ENCODE measurements at places on chromosomes 12 and 14. TPM values are rescaled to one million over a fixed set of nuclear protein-coding genes. Genes with fewer than 3 reads are reported as not detected.

TCL1A gene
- total RNA-seq = not detected

KRT86 gene
- 1.2 TPM for total RNA-seq

GPRC5A gene
- total RNA-seq = 890 TPM

KCNC2 gene
- total RNA-seq = not detected

ENDOU gene
- 2.1 TPM for total RNA-seq

C14orf93 gene
- total RNA-seq = 8.6 TPM

DNA sequence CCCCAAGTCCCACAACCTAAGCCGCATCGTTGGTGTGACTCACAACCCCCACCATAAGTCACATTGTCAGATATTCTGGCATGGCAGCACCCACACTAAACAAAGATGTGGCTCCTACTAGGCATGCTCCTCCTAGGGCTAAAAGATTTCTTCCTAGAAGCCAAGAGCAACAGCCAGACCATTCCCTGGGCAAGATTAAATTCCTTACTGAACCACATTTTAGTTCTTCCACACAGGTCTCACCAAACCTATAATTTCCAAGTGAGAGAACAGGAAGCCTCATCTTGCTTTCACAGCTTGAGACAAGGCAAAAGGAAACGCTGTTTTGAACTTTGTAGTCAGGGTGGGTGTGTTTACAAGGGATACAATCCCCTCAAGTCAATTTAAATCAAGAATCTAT lies 632.8 kb downstream of the DIO2 start:
- DNase-seq = no peak
- H3K4me3 ChIP-seq = no peak overlapping the region
- H3K27ac ChIP-seq = no peak overlapping the region
- no peaks in the 10 kb centered on the region for H3K36me3 ChIP-seq
- no peaks in the 10 kb centered on the region for H3K4me1 ChIP-seq

DNA sequence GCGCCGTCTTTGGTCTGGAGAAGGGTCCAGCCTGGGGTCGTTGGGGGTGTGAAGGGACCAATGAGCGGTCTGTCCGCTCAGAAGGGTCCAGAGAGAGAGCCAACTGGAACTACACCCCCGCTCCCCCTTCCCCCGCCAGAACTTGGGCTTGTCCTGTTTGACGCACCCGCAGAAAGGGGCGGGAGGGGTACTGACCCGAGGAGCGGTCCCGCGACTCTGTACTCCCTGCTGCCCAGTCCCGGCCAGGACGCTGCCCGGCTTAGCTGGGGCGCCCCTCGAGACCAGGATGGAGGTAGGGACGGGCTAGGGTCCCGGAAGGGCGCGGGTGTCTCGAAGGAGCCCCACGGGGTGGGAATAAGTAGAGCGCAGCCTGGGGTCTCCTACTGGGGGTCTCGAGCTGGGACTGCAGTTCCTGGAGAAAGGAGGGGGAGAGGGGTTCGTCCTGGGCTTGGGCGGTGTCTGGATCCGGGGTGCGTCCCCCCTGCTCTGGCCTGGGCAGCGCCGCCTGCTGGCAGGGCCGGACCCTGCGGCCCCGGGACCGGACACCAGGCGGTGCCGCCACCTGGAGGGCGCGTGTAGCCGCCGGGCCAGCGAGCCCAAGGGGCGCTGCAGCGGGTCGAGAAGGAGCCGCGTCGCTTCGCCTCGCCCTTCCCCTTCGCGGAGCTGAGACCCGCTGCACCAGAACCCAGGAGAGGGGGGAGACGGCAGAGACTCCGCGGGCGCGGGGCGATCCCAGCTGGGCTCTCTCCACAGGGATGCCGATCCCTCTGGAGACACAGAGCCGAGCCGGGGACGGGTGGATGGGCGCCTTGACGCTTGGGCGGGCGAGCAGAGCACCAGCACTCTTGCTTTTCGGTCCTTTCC lies 3.8 kb upstream of the CACNB3 start:
- peak overlapping the region; percentile 80 for H3K4me3 ChIP-seq
- H3K36me3 ChIP-seq = no peaks in the 10 kb centered on the region
- peak overlapping the region; percentile 88 for H3K27ac ChIP-seq

- H3K4me1 ChIP-seq = no peaks in the 10 kb centered on the region
- H3K27ac ChIP-seq = no peak overlapping the region
- DNase-seq = no peak
- H3K27me3 ChIP-seq = no peaks in the 10 kb centered on the region
Observed at GRCh38 chr12:69000074-69000473, 67.1 kb upstream of the CPM start.

DNA sequence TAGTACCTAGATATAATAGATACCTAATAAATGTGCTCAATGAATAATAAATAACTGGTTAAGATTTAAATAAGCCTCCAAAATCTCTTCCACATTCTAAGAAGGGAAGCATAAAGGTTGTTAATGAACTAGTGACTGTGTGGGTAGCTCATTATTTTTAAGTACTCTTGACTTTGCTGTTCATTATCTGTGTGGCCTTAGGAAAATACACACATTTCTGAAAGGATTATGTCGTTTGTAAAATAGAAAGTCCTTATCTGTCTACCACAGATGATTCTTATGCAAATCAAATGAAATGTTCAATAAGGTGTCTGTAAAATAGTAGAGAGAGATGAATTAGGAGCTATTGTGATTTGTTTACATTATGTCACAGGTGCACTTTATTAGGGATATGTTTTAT lies 119.5 kb downstream of the LRRK2 start:
- H3K27me3 ChIP-seq = no peaks in the 10 kb centered on the region
- no peak for DNase-seq
- no peak overlapping the region for H3K27ac ChIP-seq
- H3K4me3 ChIP-seq = no peak overlapping the region
- H3K36me3 ChIP-seq = peaks cover 5% of the 10 kb centered on the region
